NCI-H524 treated with DMSO at 0.1 percent for 48 hours (cell line): ENCODE measurements at places on chromosomes 3 and 15.

- no peak for DNase-seq
Measured at GRCh38 chr3:88151358-88151757, 1.6 kb downstream of the C3orf38 start.

- no peak for DNase-seq
Measured at GRCh38 chr3:151112731-151113130, 27.3 kb downstream of the MED12L start.

GRCh38 chr3:13420831-13421765 lies 976 bp upstream of the NUP210 start:
- no peak for DNase-seq

DNA sequence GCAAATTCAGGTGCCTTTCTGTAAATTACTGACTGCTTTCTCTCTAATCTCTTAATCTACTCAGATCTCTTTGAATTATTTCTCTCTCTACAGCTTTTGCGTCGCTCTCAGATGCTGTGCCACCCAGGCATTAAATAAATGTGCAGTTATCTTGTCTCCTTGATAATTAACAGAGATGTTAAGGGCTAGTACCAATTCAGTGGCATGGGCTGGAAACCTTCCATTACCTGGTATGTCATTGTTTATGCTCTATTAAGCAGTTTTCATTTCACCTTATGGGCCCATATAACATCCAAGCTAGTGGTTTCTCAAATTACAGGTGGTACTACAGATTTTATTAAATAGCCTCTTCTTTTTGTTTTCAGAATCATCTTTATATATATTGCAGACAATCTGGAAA lies 66.0 kb downstream of the PEX5L start:
- peak; percentile 49 for DNase-seq

GRCh38 chr15:55586808-55587207 lies 1.3 kb downstream of the PYGO1 start:
- DNase-seq, result no peak

DNA sequence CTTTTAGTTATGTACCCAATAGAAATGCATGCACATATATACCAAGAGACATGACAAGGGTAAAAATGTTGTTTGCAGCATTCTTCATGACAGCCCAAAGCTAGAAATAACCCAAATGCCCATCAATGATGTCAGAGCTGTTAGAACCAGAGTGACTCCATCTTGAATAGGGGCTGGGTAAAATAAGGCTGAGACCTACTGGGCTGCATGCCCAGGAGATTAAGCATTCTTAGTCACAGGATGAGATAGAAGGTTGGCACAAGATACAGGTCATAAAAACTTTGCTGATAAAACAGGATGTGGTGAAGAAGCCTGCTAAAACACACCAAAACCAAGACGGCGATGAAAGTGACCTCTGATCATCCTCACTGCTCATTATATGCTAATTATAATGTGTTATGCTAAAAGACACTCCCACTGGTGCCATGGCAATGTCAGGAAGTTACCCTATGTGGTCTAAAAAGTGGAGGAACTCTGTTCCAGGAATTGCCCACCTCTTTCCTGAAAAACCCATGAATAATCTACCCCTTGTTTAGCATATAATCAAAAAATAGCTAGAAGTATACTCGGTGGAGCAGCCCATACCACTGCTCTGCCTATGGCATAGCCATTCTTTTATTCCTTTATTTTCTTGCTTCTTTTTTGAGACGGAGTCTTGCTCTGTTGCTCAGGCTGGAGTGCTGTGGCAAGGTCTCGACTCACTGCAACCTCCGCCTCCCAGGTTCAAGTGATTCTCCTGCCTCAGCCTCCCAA lies 32.9 kb downstream of the ZBTB11 start:
- no peak for DNase-seq
